Activated CD8-positive, alpha-beta memory T cell treated with anti-CD3 and anti-CD28 coated beads for 1 hour (primary cell): ENCODE measurements at places on chromosomes 7 and 10.
A peak's percentile ranks its signal among the peaks of the same experiment; 100 is the strongest.

- no peak for DNase-seq
Observed at GRCh38 chr10:104591441-104591840, 49.6 kb upstream of the SORCS3 start.

GRCh38 chr7:156703773-156704482 lies 63.4 kb downstream of the RNF32 start:
- no peak for DNase-seq

DNA sequence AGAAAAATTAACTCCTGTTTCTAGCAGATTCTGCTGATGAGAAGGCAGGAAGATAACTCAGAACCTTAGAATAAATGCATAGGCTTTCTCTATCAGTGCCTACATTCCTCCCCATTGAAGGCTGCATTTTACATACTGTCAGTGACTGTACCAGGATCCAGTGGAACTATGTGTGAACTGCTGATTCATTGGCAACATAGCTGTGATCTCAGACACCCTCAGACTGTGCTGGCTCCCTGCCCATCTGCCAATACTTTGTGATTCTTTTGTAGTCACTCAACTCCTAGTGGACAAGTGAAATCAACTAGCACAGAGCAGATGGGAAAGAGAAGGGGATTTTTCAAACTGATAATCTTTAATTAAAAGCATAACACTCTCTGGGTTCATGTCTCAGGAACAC lies 375.8 kb downstream of the MDFIC start:
- no peak for DNase-seq

- DNase-seq = no peak
Observed at GRCh38 chr7:15330943-15331342, 230.9 kb downstream of the AGMO start.

DNA sequence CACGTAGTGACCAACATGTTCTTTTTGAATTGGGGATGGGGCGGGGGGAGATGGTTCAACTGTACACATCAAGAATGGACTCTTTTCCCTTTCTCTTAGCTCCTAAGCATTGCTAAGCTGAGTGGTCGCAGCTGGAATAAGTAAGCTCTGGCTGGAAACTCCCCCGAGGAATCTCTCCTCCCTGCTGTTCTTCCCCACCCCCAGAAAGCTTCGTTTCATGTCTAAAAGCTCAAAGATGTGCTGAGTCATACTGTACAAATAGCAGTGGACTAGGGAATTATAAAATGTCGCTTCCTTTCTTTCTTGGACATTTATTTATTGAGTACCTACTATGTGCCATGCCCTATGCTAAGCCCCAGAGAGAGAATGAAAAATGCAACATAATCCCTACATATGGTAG lies 191.1 kb upstream of the ADO start:
- no peak for DNase-seq

DNA sequence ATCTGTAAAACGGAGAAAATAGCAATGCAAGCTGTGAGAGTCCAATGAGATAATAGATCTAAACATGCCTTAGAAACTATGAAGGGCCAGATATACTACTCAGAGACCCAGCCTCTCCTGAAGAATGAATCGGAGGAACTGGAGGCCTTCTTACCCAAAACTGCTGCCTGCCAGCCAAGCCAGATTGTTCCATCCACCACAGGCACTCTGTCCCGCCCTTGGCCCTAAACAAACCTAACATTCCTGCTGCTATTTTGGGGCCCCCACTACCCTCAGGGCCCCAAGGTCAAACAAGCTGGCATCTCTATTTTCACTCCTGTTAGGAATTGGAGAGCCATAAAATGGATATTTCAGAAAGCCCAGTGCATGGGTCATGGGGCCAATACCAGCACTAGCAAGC lies 48.0 kb upstream of the HMX3 start:
- DNase-seq = no peak

DNA sequence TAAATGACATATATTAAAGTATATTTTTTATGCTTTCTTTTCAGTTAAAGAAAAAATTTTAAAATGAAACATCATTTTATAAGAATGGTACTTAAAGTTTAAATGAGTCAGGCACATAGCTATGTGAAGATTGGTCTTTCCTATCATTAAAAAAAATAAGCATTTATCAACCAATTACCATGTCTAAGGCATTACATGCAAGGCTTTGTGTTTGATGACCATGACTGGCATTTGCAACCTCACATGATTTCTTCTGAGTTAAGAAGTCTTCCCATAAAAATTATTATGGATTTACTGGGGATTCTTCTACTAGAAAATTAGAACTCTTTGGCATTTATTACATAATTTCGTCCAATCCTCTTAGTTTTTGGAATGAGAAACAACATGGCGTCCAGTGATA lies 776.1 kb downstream of the MAGI2 start:
- no peak for DNase-seq

GRCh38 chr7:95004618-95005247 lies 97.3 kb downstream of the PPP1R9A start:
- DNase-seq = no peak

DNA sequence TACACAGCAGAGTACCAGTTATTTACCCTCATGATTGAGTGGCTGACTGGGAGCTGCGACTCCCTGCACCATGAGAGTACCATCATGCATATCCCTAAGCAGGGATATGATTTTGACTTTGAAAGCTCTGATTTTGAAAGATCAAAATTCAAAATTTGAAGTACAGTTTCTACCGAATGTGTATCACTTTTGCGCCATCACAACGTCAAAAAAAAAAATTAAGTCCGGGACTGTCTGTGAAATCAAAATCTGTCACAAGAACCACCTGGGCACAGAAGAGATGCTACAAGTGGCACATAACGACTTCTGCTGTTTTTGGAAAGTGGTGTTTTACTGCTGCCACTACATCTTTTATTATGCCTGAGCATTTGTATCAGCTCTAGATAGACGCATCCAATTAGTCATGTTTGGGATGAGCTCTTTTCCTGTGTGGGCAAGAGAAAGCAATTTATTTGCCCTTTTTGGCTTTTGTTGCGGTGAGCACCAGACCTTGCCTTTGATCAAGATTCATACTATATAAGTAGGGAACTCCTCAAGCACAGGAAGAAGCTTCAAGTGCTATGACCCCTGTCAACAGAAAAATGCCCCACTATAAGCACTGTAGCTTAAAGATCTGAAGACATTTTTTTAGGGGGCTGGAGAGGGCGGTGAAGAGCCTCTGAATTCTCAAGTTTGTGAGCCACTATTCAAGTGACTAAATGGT lies 10.7 kb downstream of the MTPN start:
- DNase-seq = no peak

GRCh38 chr10:17232276-17232960 lies 4.4 kb downstream of the VIM start:
- no peak for DNase-seq

DNA sequence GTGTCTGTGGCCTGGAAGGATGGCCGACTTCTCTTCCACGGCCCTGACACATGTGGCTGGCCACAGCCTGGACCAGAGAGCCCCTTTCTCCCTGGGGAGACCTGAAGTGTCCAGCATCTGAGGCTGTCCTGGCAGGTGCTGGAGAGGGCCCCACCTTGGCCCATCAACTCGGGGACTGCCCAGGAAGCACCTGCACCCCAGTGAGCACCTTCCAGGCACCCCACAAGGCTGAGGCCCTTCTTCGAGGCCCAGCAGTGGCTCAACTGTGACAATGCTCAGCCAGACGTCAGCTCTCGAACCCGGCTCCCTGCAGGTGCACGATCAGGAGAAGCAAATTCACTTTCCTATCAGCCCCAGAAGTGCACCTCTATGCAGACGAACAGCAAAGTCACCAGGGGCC lies 24.3 kb downstream of the RGS10 start:
- no peak for DNase-seq

- DNase-seq = no peak
Observed at GRCh38 chr7:70267381-70268120, 669.3 kb downstream of the AUTS2 start.

GRCh38 chr7:28298870-28299518 lies 113.3 kb upstream of the CREB5 start:
- no peak for DNase-seq

- no peak for DNase-seq
Observed at GRCh38 chr10:66095610-66096009, 830.2 kb upstream of the LRRTM3 start.

DNA sequence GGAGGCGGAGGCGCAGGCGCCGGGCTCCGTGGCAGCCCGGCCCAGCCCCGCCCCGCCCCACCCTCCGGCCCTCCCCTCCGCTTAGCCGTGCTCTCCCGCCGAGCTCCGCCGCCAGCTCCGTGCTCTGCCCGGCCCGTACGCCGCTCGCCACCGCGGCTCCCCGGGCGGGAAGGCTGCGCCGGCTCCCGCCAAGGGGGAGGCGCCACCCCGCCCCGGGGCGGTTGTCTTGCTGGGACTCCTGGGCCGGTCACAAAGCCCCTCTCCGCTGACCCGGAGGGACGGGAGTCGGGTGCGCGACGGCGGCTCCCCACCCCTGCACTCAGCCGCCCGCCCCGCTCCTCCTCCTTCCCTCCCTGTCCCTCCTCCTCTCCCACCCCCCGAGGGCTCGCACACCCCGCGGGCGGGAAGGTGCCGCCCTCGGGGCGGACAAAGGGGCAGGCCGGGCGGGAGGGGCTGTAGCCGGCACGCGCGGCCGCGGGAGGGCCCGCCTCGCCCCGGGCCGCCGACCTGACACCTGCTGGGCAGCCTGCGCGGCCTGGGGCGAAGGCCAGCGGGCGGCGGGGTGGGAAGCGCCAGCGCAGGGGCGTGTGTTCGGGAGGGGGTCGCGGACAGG lies 11.5 kb upstream of the SP8 start:
- no peak for DNase-seq

- DNase-seq = no peak
Observed at GRCh38 chr7:130493275-130493873, 1.5 kb downstream of the MEST start.

DNA sequence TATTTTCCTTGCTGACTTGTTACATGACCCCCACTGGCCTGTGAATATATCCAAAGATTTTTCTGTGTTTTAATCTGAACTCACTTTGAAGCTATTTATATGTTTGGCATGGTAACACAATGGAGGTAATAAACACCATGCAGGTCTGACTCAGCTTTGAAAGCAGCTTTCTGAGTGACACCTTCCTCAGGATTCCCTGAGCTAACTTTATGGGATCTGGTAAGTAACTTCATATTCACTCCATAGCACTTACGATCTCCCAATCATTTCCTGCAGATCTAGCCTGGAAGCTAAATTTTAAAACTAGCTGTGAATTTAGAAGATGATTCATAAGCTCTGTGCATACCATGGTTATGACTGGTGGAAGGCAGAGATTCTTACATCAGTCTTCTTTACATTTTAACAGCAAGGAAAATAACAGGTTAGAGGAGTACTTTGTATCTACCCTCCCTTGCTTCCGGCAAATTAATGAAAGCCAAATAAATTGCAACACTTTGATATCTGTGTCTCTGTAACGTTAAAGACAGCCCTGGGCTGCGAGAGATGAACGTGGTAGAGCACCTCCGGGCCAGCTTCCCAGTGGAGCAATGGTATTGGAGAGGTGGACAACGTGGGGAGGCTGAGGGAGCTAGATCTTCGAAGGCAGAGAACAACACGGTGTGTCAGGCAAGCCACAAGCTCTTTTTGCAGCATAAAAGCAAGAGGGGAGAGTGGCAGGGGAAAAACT lies 170.2 kb upstream of the KLF14 start:
- DNase-seq = no peak

DNA sequence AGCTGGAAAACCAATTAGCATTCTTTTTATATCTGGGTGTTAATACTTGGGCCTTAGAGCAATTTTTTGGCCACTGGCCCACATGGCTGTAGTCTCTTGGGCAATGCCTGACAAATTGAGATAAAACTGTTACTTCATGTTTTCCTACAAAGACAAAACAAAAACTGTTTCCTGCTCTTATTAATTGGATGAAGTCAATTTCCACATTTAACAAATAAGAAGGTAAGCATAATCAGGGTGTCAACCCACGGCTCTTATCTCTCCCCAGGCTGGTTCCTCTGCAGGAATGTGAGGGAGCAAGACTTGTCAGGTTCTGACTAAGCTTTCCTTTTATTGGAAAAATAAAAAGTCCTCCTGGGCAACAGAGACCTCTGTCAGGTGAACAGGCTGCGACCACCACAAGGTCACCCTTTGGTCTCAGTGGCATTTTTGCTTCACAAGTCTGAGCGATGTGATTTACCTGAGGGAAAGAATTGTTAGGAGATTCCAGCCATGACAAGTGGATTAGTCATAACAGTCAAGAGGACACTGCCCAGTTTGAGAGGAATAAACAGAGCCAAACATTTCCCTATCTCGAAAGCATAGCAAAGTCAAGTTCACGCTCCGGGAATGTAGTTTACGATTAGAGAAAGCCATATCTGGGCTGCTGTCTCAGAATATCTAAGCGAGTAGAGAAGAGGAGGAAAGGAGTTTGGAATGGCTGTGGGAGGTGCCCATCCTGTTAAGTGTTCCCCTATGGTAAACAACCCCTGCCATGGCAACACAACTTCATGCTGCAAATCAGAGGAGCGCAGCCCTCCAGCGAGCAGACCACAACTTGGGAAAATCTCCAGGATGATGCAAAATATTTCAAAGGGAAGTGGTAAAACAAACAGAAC lies 144.4 kb downstream of the TES start:
- no peak for DNase-seq

- DNase-seq = no peak
Observed at GRCh38 chr7:99366646-99367045, 7.9 kb upstream of the ARPC1B start.

DNA sequence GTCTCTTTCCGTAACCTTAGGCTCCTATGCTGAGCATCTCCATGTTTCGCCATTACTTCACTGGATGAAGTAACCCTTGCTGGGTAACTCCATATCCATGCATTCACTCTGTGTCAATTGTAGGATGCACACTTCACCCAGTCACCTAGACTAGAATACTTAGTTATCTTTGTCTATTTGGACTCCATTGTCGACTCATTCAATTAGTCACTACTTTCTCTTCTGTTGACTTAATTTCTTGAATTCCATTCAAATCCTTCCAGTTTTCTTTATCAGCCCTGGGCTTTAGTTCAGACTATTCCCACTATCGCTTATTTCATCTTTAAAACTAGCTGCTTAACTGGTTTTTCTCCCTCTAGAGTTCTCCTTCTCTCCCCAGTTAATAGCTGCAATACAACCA lies 111.3 kb upstream of the TNS3 start:
- DNase-seq = no peak

GRCh38 chr7:99997545-99998137 lies 17.8 kb upstream of the ZKSCAN1 start:
- DNase-seq = peak; percentile 20

- DNase-seq = no peak
Observed at GRCh38 chr10:124063750-124064603, 29.4 kb downstream of the CHST15 start.

GRCh38 chr7:81604075-81604807 lies 165.6 kb downstream of the HGF start:
- no peak for DNase-seq

DNA sequence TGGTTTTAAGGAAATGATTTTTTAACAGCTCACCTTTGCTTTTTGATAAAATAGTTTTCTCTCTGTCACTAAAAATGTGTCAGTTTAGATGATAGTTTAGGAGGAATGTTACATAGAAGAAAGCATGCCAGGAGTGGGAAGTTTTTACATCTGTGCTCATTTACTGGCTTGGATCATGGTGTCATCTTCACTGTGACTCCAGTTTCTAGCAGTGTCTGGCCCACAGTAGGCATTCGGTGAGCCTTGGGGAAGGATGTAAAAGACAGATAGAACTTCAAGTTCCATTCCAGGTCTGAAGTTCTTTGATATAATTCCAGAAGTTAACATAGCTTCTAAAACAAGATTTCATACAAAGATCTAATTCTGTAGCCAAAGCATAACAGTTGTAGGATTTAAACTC lies 259.2 kb downstream of the BICC1 start:
- no peak for DNase-seq
